ENCODE measurements at places on chromosomes 13 and 19. TPM values are rescaled to one million over a fixed set of nuclear protein-coding genes. Genes with fewer than 3 reads are reported as not detected.
A peak's percentile ranks its signal among the peaks of the same experiment; 100 is the strongest.

DNA sequence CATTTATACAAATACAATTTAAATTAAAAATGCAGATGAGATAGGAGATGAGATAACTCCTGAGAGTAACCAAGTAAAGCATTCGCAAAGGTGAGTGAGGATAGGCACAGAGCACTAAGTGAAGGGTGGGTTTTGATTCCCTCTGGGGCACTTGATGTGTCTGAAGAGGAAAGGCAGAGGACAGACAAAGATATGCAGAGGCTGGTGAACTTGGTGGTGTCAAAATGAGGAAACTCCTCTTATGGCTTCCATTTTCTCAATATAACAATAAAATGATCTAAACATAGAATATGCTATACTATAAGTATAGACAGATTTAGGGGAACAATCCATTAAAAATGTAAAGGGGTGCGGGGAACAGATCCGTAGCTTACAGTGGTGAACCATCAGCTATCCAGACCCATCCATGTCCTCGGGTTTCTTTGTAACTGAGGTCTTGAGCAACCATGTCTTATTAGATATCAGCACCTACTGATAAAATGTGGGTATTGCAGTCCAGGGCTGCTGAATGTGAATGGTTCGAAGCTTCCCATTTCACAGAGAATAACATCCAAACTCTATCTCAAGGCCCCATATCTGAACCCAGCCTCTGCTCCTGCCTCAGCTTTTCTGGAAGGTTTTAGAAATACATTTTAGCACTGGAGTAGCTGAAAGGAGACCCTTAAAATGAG is 73.9 kb upstream of the SLC10A2 start:
- no peak overlapping the region for H3K4me3 ChIP-seq
- H3K27me3 ChIP-seq = peaks cover 2% of the 10 kb centered on the region
- no peak for DNase-seq

DNA sequence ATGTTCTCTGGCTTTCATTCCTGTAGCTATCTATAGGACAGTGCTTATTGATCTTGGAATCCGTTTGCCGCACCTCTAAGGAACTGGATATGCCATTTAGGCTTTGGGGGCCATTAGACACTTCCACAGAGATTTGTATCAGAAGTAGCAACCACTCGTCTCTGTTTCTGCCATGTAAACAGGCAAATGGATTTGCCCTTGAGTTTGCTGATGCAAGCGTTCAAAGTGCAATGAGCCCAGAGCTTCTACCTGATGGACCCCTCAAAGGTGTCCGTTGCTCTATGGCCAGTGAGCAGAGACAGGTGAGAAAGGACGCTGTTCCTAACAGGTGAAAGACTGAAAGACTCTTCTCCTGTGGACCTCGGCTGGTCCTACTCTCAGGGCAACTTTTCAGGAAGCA is 302.9 kb downstream of the ZNF536 start:
- no peak overlapping the region for H3K4me3 ChIP-seq
- H3K27ac ChIP-seq = no peak overlapping the region
- DNase-seq = no peak
- no peaks in the 10 kb centered on the region for H3K36me3 ChIP-seq
- H3K27me3 ChIP-seq = peaks cover 26% of the 10 kb centered on the region

GRCh38 chr19:6693056-6693471 is 23.1 kb upstream of the TNFSF14 start:
- no peak for DNase-seq
- no peaks in the 10 kb centered on the region for H3K27me3 ChIP-seq
- H3K36me3 ChIP-seq = no peaks in the 10 kb centered on the region
- H3K4me3 ChIP-seq = no peak overlapping the region

DNA sequence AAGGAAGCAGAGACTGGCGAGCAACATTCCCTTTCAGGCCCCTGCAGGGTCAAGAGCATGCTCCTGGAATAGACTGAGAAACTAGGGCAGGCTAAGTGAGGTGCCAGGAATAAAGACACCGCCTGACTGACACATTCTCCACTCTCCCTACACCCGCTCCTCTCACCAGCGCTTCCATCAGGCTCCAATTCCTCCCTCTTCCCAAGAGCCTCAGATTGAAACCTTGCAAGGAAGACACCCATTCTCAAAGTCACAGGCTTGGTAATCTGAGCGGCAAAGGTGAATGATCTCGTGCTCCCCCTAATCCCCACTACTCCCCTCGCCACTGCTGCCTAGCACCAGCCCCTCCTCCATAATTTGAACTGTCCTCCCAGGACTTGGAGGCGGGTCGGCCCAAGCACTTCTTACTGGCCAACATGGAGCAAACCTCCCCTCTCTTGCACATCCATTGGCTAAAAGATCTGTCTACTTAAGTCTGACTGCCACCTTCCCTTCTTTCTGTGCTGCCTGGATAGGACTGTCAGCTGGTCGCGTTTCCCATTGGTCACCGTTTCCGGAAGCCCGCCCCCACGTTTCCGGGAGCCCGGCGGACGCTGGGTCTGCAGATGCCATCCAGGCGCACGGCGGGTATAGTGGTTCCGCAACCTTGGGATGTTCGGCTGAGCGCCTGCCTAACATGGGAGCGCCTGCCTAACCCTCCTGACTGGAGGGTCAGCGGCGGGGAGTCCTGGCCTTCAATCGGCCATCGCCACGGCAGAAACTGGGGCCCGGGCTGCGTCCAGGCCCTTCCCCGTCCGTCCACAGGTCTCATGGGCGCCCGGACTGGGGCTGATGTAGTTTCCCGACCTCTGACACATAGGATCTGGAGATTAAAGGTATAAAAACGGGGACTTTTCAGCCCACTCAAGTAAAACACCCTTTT is 33.6 kb downstream of the ZNF383 start:
- H3K4me3 ChIP-seq = peak overlapping the region; percentile 52
- no peaks in the 10 kb centered on the region for H3K36me3 ChIP-seq
- H3K4me1 ChIP-seq = no peaks in the 10 kb centered on the region
- DNase-seq = no peak
- H3K27ac ChIP-seq = no peak overlapping the region

The SUPT5H gene
- 135 TPM for total RNA-seq

The UGGT2 gene
- total RNA-seq = 38.9 TPM

The C5AR1 gene
- total RNA-seq = 1.2 TPM

DNA sequence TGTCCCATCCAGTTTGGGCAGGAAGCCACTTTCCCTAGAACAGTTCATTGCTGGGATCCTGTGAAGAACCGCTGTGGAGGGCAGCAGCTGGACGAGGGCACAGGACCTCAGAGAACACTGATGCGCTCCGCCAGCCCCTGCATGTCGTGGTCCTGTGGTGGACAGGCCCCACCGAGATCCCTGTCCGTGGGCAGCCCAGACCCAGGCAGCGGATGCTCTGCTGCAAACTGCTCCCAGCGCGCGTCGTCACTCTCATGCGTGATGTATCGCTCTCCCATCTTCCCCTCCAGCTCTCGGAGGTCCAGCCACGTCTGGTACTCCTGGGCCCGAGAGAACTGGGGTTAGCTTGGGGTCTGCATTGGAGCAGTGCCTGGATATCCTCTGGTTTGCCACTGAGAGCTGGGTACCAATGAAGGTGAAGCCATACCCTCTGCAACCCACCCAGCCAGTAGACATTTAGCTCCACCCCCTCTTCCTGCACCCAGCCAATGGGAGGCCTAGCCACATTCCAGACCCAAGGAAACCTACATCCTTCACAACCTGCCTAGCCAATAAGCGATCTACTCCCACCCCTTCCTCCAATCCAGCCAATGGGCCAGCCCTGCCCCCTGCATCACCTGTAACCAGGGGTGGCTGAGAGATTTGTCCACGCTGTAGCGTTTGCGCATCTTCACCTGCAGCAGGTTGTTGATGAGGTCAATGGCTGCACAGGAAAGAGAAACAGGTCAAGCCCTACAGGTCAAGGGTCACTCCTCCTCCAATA is 13.6 kb upstream of the DACT3 start:
- DNase-seq = no peak
- H3K4me3 ChIP-seq = no peak overlapping the region
- no peak overlapping the region for H3K27ac ChIP-seq

- no peak overlapping the region for H3K27ac ChIP-seq
- H3K4me1 ChIP-seq = no peaks in the 10 kb centered on the region
- DNase-seq = no peak
- no peaks in the 10 kb centered on the region for H3K36me3 ChIP-seq
- peaks cover 16% of the 10 kb centered on the region for H3K27me3 ChIP-seq
Measured at GRCh38 chr13:111645198-111645597, 324.8 kb downstream of the TEX29 start.

The ZNF415 gene
- total RNA-seq = 4.8 TPM

The KLC3 gene
- 108 TPM for total RNA-seq

The UBL5 gene
- 170 TPM for total RNA-seq

- H3K27ac ChIP-seq = no peak overlapping the region
- peaks cover 16% of the 10 kb centered on the region for H3K36me3 ChIP-seq
- no peaks in the 10 kb centered on the region for H3K27me3 ChIP-seq
- DNase-seq = no peak
- H3K4me1 ChIP-seq = peaks cover 6% of the 10 kb centered on the region
Measured at GRCh38 chr19:38093587-38093986, 130.4 kb downstream of the DPF1 start.

GRCh38 chr19:33747273-33747672 is 49.4 kb upstream of the KCTD15 start:
- H3K4me3 ChIP-seq = no peak overlapping the region
- H3K4me1 ChIP-seq = no peaks in the 10 kb centered on the region
- H3K27me3 ChIP-seq = peaks cover 25% of the 10 kb centered on the region
- DNase-seq = no peak

The SLITRK1 gene
- not detected for total RNA-seq

GRCh38 chr19:51595190-51596175 is 24.4 kb downstream of the ZNF175 start:
- H3K4me1 ChIP-seq = peaks cover 14% of the 10 kb centered on the region
- no peak overlapping the region for H3K27ac ChIP-seq
- DNase-seq = no peak

GRCh38 chr19:2327773-2328400 is 499 bp downstream of the LSM7 start:
- DNase-seq = no peak
- peaks cover 32% of the 10 kb centered on the region for H3K36me3 ChIP-seq
- H3K4me3 ChIP-seq = peak overlapping the region; percentile 76
- peaks cover 60% of the 10 kb centered on the region for H3K4me1 ChIP-seq
- no peaks in the 10 kb centered on the region for H3K27me3 ChIP-seq
- H3K27ac ChIP-seq = peak overlapping the region; percentile 64

- no peaks in the 10 kb centered on the region for H3K36me3 ChIP-seq
- no peak overlapping the region for H3K4me3 ChIP-seq
- H3K27ac ChIP-seq = no peak overlapping the region
- H3K27me3 ChIP-seq = peaks cover 78% of the 10 kb centered on the region
Measured at GRCh38 chr13:27808851-27809550, 16.7 kb downstream of the GSX1 start.

GRCh38 chr13:20415306-20415679 is 110.4 kb downstream of the CRYL1 start:
- H3K27me3 ChIP-seq = no peaks in the 10 kb centered on the region
- peaks cover 25% of the 10 kb centered on the region for H3K4me1 ChIP-seq
- H3K27ac ChIP-seq = no peak overlapping the region
- no peaks in the 10 kb centered on the region for H3K36me3 ChIP-seq
- no peak overlapping the region for H3K4me3 ChIP-seq
- no peak for DNase-seq

The EDDM13 gene
- total RNA-seq = 14.9 TPM

The AP3D1 gene
- total RNA-seq = 82.6 TPM

DNA sequence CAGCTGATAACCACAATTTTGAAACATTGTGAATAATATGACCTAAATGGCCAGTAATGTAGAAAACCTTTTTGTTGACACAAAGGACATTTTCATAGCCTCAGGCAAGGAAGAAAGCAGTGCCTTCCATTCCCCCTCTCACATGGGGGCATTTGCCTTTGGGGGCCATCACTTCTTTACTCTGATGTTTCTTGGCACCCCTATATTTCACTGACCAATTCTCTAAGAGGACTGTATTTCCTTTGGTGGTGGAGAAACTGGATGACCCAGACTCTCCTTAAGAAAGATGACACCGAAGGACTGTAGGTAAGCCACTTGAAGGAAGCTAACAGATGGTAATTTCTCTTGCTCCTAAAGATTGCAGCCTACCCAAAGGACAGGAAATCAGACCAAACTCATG is 254.6 kb downstream of the DCLK1 start:
- H3K27ac ChIP-seq = peak overlapping the region; percentile 21
- H3K36me3 ChIP-seq = no peaks in the 10 kb centered on the region
- DNase-seq = no peak
- H3K4me1 ChIP-seq = peaks cover 4% of the 10 kb centered on the region
- no peaks in the 10 kb centered on the region for H3K27me3 ChIP-seq

DNA sequence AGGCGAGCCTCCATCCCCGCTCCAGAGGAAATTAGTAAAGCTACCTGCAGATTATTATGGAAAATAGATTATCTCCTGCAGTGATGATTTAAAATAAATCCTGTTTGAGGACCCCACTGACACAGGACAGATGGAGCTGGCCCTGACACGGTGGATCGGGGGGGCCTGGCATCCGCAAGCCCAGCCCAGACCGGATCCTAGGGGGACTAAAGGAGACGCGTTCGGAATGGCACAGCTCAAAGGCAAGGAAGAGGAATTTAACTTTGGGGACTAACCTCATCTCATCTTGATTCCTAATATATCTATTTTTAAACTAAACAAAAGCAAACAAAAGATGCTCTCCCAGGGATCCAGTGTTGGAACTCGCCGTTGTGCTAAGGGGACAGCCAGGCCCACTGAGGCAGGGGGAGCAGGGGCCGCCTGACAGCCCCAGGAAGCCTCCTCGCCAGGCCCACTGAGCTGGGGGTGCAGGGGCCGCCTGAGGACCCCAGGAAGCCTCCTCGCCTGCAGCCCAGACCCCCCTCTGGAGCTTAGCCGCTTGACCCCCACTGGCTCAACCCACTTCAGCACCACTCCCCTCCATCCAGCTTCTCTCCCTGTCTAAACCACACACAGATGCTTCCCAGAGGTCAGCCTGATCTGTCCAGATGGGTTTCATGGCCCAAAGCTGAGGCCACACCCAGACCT is 78.6 kb downstream of the SPACA7 start:
- H3K27me3 ChIP-seq = peaks cover 14% of the 10 kb centered on the region
- H3K27ac ChIP-seq = no peak overlapping the region
- no peak overlapping the region for H3K4me3 ChIP-seq
- DNase-seq = no peak

DNA sequence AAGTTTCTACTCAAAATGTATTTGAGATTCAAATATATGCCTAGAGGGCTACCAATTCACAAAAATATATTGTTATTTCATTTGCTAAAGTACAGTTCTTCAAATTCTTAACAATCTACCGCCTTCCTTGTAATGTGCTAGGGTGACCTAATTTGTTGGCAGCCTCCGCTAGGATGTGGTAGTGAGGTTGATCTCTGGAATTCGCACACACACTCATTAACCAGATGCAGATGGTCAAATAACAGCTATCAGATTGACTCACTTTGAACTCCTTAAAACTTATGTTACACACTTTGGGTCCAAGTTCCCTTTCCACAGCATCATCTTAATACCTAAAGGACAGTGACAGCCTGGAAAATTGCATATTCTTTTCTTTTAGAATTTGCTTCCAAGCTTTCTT is 367.3 kb downstream of the DCT start:
- H3K4me3 ChIP-seq = no peak overlapping the region
- DNase-seq = no peak
- no peaks in the 10 kb centered on the region for H3K27me3 ChIP-seq
- H3K36me3 ChIP-seq = no peaks in the 10 kb centered on the region
- no peak overlapping the region for H3K27ac ChIP-seq

The FUT3 gene
- 1.3 TPM for total RNA-seq

The GPR183 gene
- total RNA-seq = 2.3 TPM

The ZNF610 gene
- 5.3 TPM for total RNA-seq

Measured in suprapubic skin (tissue), 4 donors.